Ureter (tissue), 1 donor: ENCODE measurements at places on chromosomes 1 and 21. TPM values are rescaled to one million over a fixed set of nuclear protein-coding genes. Genes with fewer than 3 reads are reported as not detected.

MIGA1 gene
- total RNA-seq: 19.4 TPM

GPR37L1 gene
- 0.10 TPM for total RNA-seq

SLC45A1 gene
- total RNA-seq: 3.3 TPM

REG4 gene
- total RNA-seq: not detected

AADACL3 gene
- total RNA-seq: not detected

IVL gene
- total RNA-seq: 43.4 TPM

OR2L5 gene
- total RNA-seq: not detected
